Posterior cingulate gyrus (tissue), 11 donors: ENCODE measurements at places on chromosomes 1 and 21.

- no peak for DNase-seq
Observed at GRCh38 chr21:41466024-41466820, 40.2 kb downstream of the MX1 start.

- no peak for DNase-seq
Observed at GRCh38 chr1:151825751-151826660, 5.6 kb downstream of the RORC start.

GRCh38 chr1:29230204-29230552 is 556 bp downstream of the MECR start:
- no peak for DNase-seq

DNA sequence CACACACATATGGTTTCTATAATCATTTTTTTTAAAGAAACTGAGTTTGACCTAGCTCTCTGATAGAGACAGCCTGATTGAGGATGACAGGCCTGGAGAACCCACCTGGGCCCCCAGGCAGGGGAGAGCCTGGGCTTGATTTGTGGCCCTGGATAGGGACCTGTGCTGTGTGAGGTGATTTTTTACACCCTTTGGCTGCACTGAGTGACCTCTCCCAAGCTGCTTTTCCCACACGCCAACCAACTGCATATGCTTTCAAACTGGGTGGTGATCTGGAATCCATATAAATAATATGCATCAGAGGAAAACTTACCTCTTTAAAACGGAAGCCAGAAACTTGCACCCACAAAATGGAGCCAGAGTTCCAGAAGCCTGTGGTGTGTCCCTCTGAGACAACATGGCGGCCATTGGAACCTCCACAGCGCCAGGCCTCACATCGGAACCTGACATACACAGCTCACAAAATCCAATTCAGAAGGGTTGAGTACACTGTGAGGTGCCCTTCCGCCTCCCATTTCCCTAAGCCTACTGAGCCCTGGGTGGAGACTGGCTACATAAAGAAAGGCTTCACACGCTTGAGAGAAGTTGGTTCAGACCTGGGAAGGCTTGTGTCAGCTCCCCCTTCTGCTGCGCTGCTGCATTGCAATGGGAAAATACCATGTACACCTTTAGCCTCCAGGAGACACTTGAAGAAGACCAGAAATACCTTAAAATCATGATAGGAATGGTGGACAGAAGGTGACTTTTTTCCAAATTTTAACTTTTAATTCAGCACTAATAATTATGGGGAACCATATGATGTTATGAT is 160.7 kb downstream of the HHIPL2 start:
- no peak for DNase-seq

GRCh38 chr1:9181990-9182783 is 52.4 kb upstream of the H6PD start:
- DNase-seq, result no peak

GRCh38 chr21:36499578-36500471 is 19.9 kb upstream of the CLDN14 start:
- no peak for DNase-seq

DNA sequence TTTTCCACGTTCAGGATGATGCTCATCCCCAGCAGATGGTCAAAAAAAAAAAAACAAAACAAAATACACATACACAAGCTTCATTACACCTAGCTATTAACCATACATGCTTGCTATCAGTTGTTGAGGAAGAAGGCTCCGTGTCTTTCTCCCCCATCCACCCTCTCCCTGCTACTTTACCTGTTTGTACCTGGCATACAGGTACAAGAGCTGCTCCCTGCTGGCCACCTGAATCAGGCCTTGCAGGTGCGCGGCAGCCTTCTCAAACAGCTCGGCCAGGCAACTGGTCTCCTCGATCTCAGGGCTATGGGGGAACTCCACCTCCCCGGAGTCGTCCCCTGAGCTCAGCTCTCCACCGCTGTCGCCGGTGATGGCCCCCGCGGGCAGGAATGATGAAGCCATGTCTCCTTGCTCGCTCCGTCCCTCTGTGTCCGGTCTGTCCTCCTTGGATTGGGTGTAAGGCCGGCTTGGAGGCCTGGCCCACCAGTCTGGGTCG is 464 bp downstream of the ACBD6 start:
- no peak for DNase-seq

DNA sequence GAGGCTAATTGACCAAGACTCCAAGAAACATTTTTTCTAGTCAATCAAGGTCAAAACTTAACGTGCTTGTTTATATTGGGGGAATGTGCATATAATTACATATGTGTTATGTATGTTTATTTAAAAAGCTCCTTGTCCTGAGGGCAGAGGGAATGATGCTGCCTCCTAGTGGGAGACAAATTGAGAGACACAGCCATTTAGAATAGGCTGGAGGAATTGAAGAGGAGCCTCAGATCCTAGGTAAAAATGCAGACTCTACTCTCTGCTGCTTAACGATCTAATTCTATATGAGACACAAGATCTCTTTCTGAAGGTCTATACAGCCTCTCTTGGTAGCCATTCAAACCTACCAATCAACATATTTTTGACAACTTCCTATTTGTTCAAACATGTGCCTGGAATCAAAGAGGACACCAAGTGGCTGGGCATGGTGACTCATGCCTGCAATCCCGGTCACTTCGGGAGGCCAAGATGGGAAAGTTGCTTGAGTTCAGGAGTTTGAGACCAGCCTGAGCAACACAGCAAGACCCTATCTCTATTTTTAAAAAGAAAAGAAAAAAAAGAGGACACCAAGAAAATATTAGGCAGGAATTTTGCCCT is 136.6 kb upstream of the ZNF648 start:
- no peak for DNase-seq

DNA sequence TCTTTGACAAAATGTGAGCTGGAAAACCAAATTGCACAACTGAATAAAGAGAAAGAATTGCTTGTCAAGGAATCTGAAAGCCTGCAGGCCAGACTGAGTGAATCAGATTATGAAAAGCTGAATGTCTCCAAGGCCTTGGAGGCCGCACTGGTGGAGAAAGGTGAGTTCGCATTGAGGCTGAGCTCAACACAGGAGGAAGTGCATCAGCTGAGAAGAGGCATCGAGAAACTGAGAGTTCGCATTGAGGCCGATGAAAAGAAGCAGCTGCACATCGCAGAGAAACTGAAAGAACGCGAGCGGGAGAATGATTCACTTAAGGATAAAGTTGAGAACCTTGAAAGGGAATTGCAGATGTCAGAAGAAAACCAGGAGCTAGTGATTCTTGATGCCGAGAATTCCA is 42.7 kb downstream of the CENPF start:
- no peak for DNase-seq

- DNase-seq, result no peak
Observed at GRCh38 chr21:42630626-42631025, 22.8 kb upstream of the PDE9A start.

DNA sequence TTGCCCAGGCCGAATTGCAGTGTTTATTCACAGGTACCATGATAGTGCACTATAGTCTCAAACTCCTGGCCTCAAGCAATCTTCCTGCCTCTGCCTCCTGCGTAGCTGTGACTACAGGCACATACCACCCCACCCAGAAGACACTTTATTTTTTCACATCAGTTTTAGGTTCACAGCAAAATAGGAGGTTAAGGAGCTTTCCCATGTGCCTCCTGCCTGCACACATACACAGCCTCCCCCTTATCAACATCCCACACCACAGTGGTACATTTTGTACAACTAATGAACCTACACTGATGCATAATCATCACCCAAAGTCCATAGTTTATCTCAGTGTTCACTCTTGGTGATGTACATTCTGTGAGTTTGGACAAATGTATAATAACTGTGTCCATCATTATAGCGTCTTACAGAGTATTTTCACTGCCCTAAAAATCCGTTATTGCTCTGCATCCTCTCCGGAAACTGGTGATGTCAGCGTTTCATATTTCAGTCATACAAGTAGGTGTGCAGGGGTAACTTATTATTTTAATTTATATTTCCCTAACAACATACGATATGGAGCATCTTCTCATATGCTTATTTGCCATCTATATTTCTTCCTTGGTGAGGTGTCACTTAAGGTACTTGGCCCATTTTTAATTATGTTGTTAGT is 23.2 kb downstream of the OR13G1 start:
- DNase-seq, result no peak
